ENCODE measurements at places on chromosomes 12 and 14.

- no peak for DNase-seq
These were observed 64.2 kb upstream of the IFNG-AS1 start for GRCh38 chr12:67925077-67925476.

- no peak for DNase-seq
These were observed 53.1 kb upstream of the STON2 start for GRCh38 chr14:81453166-81453766.

DNA sequence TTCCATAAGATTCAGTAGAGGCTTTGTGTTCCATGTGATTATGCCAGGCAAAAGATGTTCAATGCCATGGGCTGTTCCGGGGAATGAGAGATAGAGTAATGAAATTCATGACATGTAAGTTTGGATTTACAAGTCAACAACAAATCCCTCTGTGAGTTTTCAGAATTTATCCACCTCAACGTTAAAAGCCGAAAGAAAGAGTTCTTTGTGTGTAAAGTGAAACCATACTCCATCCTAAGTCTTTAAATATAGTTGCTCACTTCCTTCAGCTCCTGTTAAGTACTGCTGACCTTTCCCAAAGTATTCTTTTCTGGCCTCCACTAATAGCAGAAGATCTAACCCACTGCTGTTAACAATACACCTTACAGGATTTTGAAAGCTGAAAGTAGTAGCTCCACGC, 190.0 kb downstream of the TMX1 start:
- DNase-seq = no peak

DNA sequence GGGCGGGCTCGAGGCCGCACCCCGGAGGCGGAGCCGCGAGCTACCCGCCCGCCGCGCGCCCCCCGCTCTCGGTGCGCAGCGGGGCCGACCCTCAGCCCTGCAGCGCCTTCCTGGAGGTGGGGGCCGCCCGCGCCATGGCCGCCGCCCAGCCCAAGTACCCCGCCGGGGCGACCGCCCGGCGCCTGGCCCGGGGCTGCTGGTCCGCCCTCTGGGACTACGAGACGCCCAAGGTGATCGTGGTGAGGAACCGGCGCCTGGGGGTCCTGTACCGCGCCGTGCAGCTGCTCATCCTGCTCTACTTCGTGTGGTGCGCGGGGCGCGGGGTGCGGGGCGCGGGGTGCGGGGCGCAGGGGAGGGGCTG, at the start of gene P2RX2:
Gene P2RX2 (plus strand): TSS at position 94 of the 361 bp plus-strand sequence. CDS start 41 bp downstream, at position 135.
- DNase-seq = no peak

- no peak for DNase-seq
These were observed 733 bp downstream of the TTC7B start for GRCh38 chr14:90815572-90815821.

Data from activated naive CD4-positive, alpha-beta T cell (primary cell).